SJCRH30 (cell line): ENCODE measurements at places on chromosomes 13 and 19. TPM values are rescaled to one million over a fixed set of nuclear protein-coding genes. Genes with fewer than 3 reads are reported as not detected.

GRCh38 chr13:20415306-20415679 lies 110.4 kb downstream of the CRYL1 start:
- no peak overlapping the region for H3K27ac ChIP-seq
- H3K27me3 ChIP-seq, result no peaks in the 10 kb centered on the region
- no peak for DNase-seq
- no peaks in the 10 kb centered on the region for H3K36me3 ChIP-seq
- no peak overlapping the region for H3K4me3 ChIP-seq

DNA sequence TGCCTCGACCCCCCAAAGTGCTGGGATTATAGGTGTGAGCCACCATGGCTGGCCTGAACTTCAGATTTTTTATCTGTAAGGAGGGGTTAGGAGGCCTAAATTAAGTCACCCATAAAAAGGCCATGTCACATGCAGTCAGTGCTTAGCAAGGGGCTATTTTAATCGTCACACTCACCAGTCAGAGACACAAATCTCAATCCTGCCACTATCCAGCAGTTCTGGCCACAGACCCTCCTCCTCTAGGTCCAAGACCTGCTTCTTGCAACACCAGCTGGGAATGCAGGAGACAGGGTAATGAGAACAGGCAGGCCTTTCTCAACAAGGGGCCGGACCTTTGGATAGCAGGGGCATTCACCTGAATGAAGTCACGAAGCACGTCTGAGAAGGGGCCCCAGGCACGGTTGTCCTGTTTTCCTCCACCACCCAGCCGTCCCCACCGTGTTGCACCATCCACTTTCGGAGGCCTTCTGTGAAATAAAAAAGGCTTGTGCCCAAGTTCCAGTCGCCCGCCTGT lies 1.4 kb downstream of the FBXO27 start:
- H3K36me3 ChIP-seq, result no peaks in the 10 kb centered on the region
- no peak overlapping the region for H3K27ac ChIP-seq
- peaks cover 4% of the 10 kb centered on the region for H3K27me3 ChIP-seq
- no peak for DNase-seq
- H3K4me1 ChIP-seq, result no peaks in the 10 kb centered on the region

DNA sequence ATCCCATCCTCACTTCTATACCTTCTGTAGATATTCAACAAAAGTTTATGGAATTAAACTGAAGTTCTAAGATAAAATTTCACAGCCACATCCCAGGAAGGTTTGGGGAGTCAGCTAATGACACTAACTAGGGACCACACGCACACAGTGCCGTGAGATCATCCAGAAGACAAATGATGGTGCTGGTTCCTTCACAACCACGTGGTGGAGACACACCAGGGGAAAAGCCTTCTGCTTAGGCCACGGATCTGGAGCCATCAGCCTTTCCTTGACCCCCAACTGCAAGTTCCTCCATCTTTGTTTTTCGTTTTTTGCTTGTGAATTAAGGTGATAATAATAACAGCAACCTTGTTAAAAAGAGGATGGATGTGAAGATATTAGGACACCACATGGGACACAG lies 241.6 kb upstream of the MAB21L1 start:
- peaks cover 13% of the 10 kb centered on the region for H3K4me1 ChIP-seq
- no peak overlapping the region for H3K27ac ChIP-seq
- H3K36me3 ChIP-seq, result no peaks in the 10 kb centered on the region
- no peaks in the 10 kb centered on the region for H3K27me3 ChIP-seq

DNA sequence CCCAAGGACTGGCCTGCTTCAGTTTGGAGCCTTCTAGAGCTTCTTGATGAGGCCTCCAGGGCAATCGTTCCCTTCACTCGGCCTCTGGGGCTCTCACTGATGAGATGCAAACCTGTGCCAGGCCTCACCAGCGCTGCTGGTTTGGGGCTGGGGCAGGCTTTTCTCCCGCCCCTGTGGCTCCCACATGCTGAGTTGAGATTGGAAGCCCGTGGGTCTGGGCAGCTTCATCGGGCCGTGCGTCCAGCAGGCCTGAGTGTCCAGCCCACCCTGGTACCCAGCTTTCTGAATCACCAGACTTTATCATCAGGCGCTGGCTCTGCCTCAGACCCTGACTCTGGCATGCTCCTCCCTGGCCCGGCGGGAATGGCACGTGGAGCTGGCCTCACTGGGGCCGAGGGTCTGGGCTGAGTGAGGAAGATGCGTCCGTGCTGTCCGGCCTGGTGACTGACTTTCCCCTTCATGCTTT lies 4.3 kb downstream of the CALM3 start:
- H3K36me3 ChIP-seq, result peaks cover 29% of the 10 kb centered on the region
- H3K4me1 ChIP-seq, result no peaks in the 10 kb centered on the region
- no peak for DNase-seq
- H3K27ac ChIP-seq, result no peak overlapping the region
- H3K27me3 ChIP-seq, result no peaks in the 10 kb centered on the region

GRCh38 chr13:31545616-31546015 lies 193.7 kb upstream of the RXFP2 start:
- no peaks in the 10 kb centered on the region for H3K27me3 ChIP-seq
- H3K27ac ChIP-seq, result no peak overlapping the region
- DNase-seq, result no peak
- H3K4me1 ChIP-seq, result no peaks in the 10 kb centered on the region
- no peaks in the 10 kb centered on the region for H3K36me3 ChIP-seq

GRCh38 chr19:3508771-3509535 lies 2.8 kb downstream of the FZR1 start:
- no peaks in the 10 kb centered on the region for H3K27me3 ChIP-seq
- H3K27ac ChIP-seq, result no peak overlapping the region
- H3K4me1 ChIP-seq, result no peaks in the 10 kb centered on the region
- no peak for DNase-seq

GRCh38 chr13:40979232-40979631 lies 39.9 kb downstream of the ELF1 start:
- no peak overlapping the region for H3K27ac ChIP-seq
- 0 out of 2 replicates have a peak, but pooled peaks cover under 1% of the 10 kb centered on the region for H3K36me3 ChIP-seq
- DNase-seq, result no peak

- H3K4me1 ChIP-seq, result peaks cover 3% of the 10 kb centered on the region
- H3K36me3 ChIP-seq, result peaks cover 34% of the 10 kb centered on the region
- H3K27ac ChIP-seq, result no peak overlapping the region
These were observed 21.0 kb downstream of the VASP start for GRCh38 chr19:45528149-45528743.

DNA sequence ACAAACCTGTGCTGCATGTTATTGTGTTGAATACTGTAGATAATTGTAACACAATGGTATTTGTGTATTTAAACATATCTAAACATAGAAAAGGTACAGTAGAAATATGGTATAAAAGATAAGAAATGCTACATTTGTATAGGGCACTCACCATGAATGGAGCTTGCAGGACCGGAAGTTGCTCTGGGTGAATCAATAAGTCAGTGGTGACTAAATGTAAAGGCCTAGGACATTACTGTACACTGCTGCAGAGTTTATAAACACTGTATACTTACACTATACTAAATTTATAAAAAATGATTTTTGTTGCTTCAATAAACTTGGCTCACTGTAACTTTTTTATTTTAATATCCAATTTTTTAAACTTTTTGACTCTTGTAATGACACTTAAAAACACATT lies 34.4 kb downstream of the LMO7 start:
- H3K27ac ChIP-seq, result no peak overlapping the region
- H3K4me3 ChIP-seq, result no peak overlapping the region
- H3K27me3 ChIP-seq, result no peaks in the 10 kb centered on the region
- no peaks in the 10 kb centered on the region for H3K4me1 ChIP-seq

- H3K27me3 ChIP-seq, result no peaks in the 10 kb centered on the region
- no peak for DNase-seq
- H3K36me3 ChIP-seq, result peaks cover 48% of the 10 kb centered on the region
- H3K4me3 ChIP-seq, result no peak overlapping the region
- H3K4me1 ChIP-seq, result no peaks in the 10 kb centered on the region
These were observed 26.1 kb upstream of the TIMM44 start for GRCh38 chr19:7969555-7969939.

- DNase-seq, result no peak
- peaks cover 8% of the 10 kb centered on the region; the same call in 1 of the 2 replicates for H3K4me1 ChIP-seq
- no peak overlapping the region for H3K4me3 ChIP-seq
- no peaks in the 10 kb centered on the region for H3K27me3 ChIP-seq
These were observed 45.3 kb upstream of the GTF3A start for GRCh38 chr13:27379126-27379525.

DNA sequence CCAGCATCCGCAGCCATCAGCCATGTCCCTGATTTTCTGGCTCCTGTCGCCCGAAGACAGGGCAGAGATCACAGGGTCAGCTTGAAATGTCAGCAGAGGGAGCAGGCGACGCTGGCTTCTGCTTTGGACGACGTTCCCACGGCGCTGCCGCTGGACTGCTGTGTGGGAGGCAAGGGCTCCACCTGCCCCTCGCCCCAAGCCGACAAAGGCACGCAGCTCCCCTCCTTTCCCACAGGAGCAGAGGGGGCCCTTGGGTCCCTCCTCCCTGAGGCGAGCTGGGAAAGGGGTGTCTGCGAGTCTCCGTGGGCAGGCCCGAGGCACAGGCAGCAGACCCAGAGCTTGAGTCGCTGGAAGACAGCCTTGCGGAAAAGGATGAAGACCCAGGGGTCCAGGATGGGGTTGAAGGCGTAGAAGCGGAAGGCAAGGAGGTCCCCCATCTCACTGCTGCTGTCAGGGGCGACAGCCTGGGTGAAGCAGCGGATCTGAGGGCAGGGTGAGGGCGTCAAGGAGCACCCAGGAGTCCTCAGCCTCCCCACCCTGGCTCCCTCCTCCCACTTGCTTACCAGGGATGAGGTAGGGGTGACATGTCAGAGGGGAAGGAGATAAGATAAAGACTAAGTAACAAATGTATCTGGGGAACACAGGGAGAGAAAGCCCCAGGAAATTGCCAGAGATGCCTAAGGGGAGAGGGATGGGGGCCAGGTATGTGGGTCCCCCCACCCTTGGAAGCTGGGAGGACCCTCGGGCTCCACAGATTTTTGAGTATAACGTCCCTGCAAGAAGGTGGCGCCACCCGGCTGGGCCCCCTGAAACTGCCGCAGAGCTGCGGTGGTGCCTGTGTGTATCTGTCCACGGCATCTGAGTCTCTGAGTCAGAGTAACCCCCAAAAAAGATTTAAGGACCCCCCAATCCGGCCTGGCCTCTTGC lies 3.4 kb downstream of the PTGIR start:
- H3K27ac ChIP-seq, result no peak overlapping the region
- peaks cover 27% of the 10 kb centered on the region for H3K4me1 ChIP-seq
- H3K27me3 ChIP-seq, result peaks cover 8% of the 10 kb centered on the region; the same call in 1 of the 2 replicates
- no peak for DNase-seq
- H3K36me3 ChIP-seq, result no peaks in the 10 kb centered on the region

GRCh38 chr13:59531571-59532091 lies 632.1 kb downstream of the DIAPH3 start:
- H3K36me3 ChIP-seq, result no peaks in the 10 kb centered on the region
- H3K27me3 ChIP-seq, result no peaks in the 10 kb centered on the region
- H3K27ac ChIP-seq, result peak overlapping the region; percentile 36; the same call in 1 of the 2 replicates
- peak overlapping the region; percentile 26; the same call in 1 of the 2 replicates for H3K4me3 ChIP-seq
- DNase-seq, result peak; percentile 84

GRCh38 chr13:114104655-114105520 lies 27.5 kb downstream of the RASA3 start:
- DNase-seq, result no peak
- H3K27me3 ChIP-seq, result no peaks in the 10 kb centered on the region
- no peak overlapping the region for H3K4me3 ChIP-seq
- H3K4me1 ChIP-seq, result peaks cover 27% of the 10 kb centered on the region
- H3K36me3 ChIP-seq, result no peaks in the 10 kb centered on the region

The PRODH2 gene
- total RNA-seq, result not detected in 2 replicates

The OR10H1 gene
- not detected in 2 replicates for total RNA-seq

The CFD gene
- total RNA-seq, result 0.08 and 0.18 TPM in 2 replicates

The ENOX1 gene
- 9.3 and 11.9 TPM in 2 replicates for total RNA-seq

The IRGC gene
- total RNA-seq, result not detected in 2 replicates
